ENCODE measurements at places on chromosomes 3 and 15. TPM values are rescaled to one million over a fixed set of nuclear protein-coding genes. Genes with fewer than 3 reads are reported as not detected.

CLDN18 gene
- total RNA-seq: 0.17 TPM

AADACL2 gene
- total RNA-seq: not detected

DNA sequence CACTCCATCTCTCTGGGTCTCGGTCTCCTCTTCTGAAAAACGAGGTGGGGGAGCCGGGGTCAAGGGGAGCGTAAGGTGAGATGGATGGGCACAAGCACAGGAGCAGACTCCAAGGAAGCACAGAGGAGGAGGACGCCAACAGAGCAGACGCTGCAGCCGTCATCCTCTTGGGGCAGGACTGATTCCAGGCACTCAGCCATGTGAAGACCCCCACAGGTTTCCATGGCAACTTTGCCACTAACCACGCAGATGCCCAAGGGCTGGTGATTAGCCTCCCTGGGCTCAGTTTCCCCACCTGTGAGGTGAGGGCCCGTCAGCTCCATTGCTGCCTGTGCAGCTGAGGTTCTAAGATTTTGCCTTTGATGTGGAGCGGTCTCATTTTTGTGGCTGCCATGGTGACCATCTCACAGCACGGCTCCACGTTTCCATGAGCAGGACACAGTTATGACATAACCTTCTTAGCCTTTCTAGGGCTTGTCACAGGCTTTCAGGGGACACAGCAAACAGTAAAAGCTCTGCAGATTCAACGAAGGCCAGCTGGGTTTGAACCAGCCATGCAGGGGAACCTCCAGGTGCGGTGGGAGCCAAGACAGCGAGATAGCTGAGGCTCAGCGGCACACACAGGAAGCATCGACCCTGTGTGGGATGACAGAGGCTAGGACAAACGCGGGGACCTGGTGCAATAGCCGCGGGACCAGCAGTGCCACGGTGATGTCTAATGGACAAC, 170.3 kb downstream of the NUP210 start:
- 0 out of 2 replicates have a peak, but pooled peaks cover 2% of the 10 kb centered on the region for H3K4me1 ChIP-seq
- no peak overlapping the region for H3K27ac ChIP-seq
- H3K27me3 ChIP-seq: no peaks in the 10 kb centered on the region
- no peak for DNase-seq
- H3K4me3 ChIP-seq: no peak overlapping the region

DNA sequence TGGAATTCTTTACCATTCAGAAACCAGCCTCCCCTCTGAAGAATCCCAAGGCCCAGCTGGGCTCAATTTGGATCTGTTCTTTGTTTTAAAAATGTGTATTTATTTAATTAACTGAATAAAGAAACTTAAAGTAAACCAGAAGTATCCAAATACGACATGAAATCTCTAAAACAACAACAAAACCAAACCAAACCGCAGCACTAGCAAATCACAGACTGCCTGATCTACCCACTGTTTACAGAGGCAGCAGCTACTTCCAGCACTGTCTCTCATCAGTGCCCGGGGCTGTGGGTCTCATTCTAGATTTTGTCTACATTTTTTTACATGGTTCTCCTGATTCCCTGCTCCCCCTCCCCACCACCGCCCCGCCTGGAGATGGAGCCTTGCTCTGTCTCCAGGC, 2.3 kb downstream of the FLNB start:
- H3K36me3 ChIP-seq: no peaks in the 10 kb centered on the region
- DNase-seq: no peak
- H3K4me1 ChIP-seq: peaks cover 28% of the 10 kb centered on the region
- H3K4me3 ChIP-seq: peak overlapping the region; percentile 80

GRCh38 chr3:46564190-46565021, 1.7 kb downstream of the LRRC2 start:
- DNase-seq: no peak
- H3K27ac ChIP-seq: no peak overlapping the region
- no peaks in the 10 kb centered on the region for H3K27me3 ChIP-seq
- no peak overlapping the region for H3K4me3 ChIP-seq
- H3K36me3 ChIP-seq: no peaks in the 10 kb centered on the region

GRCh38 chr15:70089692-70089971, 8.1 kb downstream of the TLE3 start:
- no peak for DNase-seq
- no peaks in the 10 kb centered on the region for H3K4me1 ChIP-seq
- H3K36me3 ChIP-seq: peaks cover 54% of the 10 kb centered on the region
- H3K27ac ChIP-seq: no peak overlapping the region
- H3K4me3 ChIP-seq: no peak overlapping the region

All from HCT116 (cell line).